Activated CD8-positive, alpha-beta T cell treated with anti-CD3 and anti-CD28 coated beads, Interleukin-2, amount 10 ng/mL, durations not matched to agents 7 days and 5 days (primary cell): ENCODE measurements at places on chromosomes 16 and 17. TPM values are rescaled to one million over a fixed set of nuclear protein-coding genes. Genes with fewer than 3 reads are reported as not detected.

The ATP1B2 gene
- total RNA-seq: not detected

The NKD1 gene
- 0.44 TPM for total RNA-seq

DNA sequence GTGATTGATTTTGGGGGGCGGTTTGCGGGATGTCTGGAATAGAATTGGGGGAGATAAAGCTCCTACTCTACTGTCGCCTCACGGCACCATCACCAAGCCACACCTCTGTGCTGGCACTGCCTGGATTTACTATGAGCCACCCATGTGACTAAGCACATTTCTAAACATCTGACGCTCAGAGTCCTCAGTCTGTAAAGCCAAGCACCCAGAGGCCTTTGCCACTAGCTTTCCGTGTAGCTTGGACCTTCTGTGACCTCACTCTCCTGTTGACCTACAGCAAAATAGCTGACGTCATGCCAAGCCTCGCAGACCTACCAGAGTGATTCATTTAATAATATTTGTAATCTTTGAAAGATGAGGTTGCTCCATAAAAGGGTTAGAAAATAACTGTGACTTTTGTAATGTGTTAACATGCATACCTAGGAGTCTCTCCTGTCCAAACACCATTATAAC lies 38.5 kb upstream of the MYOCD start:
- H3K4me3 ChIP-seq: no peak overlapping the region
- no peak overlapping the region for H3K27ac ChIP-seq
- H3K36me3 ChIP-seq: no peaks in the 10 kb centered on the region
- no peak for DNase-seq
- no peaks in the 10 kb centered on the region for H3K27me3 ChIP-seq

GRCh38 chr17:49388290-49388640 lies 26.2 kb upstream of the ZNF652 start:
- peaks cover 62% of the 10 kb centered on the region for H3K4me1 ChIP-seq
- peak overlapping the region; percentile 98 for H3K27ac ChIP-seq
- peak; percentile 61 for DNase-seq
- H3K36me3 ChIP-seq: peaks cover 13% of the 10 kb centered on the region
- no peaks in the 10 kb centered on the region for H3K27me3 ChIP-seq

The CPNE7 gene
- total RNA-seq: 1.8 TPM

DNA sequence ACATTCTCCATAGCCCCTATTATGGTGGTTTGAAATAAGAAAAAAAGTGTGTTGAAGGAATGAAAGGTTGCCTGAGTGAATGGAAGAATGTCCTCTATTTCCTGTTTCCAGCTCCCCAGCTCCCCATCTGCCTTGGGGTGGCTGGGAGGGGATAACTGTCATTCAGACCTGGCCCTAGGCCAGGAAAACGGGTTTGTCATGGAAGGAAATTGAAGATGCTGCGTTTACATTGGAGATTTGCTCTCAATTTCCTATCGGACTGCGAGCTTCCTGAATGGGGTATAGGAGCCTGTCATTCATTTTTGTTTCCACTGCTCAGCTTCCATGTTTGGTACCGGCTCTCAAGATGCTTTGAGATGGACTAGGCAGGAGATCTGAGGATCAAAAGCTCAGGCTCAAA lies 2.2 kb upstream of the FZD2 start:
- H3K4me3 ChIP-seq: no peak overlapping the region
- no peak for DNase-seq
- H3K27me3 ChIP-seq: peaks cover 54% of the 10 kb centered on the region
- no peak overlapping the region for H3K27ac ChIP-seq
- H3K4me1 ChIP-seq: peaks cover 26% of the 10 kb centered on the region

The STH gene
- not detected for total RNA-seq

The CCDC200 gene
- not detected for total RNA-seq
